ENCODE measurements at places on chromosomes 4 and X.

DNA sequence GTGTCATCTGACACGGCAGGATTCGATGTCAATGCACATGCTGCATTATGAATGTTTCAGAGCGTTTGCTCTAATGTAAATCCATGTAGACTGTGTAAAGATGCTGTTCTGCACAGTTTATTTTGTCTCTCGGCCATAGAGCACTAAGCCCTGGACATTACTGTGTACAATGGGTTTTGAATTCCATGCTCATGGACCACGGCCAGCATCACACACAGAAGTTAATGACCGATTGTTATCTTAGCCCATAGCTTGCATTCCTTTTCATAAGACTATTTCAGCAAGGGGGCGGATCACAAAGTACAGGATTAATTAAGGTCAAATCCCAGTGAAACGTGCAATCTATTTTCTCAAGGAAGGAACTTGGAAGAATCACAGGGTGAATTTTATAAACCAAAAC lies 286.1 kb upstream of the TENM3 start:
- no peak for ATAC-seq

- ATAC-seq = no peak
These were observed 7.5 kb downstream of the SH3KBP1 start for GRCh38 chrX:19879735-19880378.

- ATAC-seq = peak; percentile 13
These were observed 20.1 kb downstream of the ACSL1 start for GRCh38 chr4:184805462-184806228.

DNA sequence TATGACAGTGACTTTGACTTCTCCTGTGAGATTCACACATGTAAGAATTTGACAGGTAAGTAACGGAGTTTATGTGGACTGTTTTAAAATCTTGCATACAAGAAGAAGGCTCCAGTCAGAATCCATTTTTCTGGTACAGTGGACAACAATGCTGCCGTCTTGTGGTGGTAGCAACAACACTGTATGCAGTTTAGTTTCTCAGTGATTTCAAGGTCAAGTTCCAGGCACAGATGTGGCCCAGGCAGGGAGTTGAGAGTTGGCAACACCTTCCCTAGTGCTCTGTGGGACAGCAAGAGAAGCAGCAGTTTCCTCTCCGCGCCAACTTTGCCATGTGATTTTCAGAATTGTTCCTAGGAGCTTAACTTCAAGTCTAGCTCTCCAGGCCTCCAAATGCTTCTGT lies 56.0 kb upstream of the STPG2 start:
- ATAC-seq = no peak

DNA sequence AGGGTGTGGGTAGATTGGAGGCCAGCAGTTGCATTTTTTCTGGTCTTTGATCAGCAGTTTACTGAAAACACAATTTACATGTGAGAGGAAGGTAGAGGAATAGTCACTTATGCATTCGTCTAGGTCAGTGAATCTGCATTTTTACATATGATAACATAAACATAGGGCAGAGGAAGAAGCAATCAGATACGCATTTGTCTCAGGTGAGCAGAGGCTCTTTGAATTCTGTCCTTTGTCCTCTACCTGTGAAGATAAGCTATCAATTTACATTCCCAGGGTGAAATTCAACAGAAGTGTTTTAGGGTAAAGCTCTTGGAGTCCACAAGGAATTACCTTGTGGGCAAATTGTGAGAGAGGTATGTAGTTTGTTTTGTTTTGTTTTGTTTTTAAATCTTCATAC lies 306.5 kb downstream of the MAGEB5 start:
- ATAC-seq = no peak

DNA sequence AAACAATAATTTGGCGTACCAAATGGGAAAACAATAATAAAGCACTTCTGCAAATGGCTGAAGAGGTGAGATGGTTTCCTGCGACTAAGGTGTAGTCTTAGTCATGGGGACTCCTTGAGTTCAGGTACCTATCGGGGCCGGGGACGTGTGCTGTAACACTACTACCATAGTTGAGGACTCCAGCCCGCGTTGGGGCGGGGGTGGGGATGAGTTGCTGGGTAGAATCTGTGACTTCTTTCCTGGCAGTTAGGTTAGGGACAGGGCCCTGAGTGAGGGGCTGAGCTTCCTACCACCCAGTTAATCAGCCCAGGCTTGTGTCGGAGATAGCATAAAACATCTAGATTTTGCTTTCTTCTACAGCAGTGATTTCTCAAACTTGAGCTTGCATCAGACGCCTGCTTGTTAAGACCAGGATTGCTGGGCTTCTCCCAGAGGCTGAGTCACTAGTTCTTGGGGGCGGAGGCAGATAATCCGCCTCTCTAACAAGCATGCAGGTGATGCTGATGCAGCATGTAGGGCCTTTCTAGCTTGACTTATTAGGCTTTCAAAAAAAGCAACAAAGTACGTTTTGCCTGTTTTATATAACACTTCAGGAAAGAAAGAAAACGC lies 30.2 kb downstream of the RBBP7 start:
- no peak for ATAC-seq

DNA sequence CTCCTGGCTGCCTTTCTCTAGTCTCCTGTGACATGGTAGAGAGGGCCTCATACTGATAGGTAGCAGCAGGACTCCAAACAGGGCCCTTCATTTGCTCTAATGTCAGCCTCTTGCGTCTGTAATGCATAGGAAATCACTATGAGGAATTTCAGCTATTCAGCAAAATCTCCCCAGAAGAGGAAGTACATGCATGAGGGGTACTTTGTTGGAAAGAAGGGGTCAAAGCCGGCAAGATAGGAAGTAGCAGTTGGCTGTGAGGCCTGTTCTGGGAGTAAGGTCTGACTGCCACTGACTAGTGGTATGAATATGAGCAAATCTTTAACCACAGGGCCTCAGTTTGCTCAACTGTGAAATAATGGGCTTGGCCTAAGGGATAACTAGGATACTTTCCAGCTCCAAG lies 283.2 kb downstream of the ARHGAP10 start:
- ATAC-seq = no peak

DNA sequence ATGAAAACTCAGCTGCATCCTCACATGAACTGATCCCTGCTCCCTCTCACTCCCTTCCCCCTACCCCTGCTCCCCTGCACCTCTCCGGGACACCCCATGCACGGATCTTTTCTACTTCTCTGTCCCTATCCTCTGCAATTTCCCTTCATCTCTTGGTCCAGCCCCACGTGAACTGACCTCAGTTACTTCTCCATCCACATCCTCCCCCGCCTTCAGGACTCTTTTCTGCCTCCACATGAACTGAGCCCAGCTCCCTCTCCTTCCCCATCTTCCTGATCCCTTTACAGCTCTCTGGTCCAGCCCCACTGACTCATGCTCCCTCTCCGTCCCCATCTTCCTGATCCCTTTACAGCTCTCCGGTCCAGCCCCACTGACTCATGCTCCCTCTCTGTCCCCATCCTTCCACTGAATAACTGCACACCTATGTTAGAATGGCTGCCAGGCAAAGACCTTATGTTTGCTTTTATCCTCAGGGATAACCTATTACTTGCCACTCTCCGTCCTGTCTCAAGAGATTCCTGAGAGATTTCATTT lies 5.6 kb downstream of the CETN2 start:
- no peak for ATAC-seq

GRCh38 chr4:182683661-182684060 lies 233.5 kb downstream of the DCTD start:
- no peak for ATAC-seq

- no peak for ATAC-seq
These were observed 37.5 kb downstream of the PNPLA4 start for GRCh38 chrX:7889680-7890079.

DNA sequence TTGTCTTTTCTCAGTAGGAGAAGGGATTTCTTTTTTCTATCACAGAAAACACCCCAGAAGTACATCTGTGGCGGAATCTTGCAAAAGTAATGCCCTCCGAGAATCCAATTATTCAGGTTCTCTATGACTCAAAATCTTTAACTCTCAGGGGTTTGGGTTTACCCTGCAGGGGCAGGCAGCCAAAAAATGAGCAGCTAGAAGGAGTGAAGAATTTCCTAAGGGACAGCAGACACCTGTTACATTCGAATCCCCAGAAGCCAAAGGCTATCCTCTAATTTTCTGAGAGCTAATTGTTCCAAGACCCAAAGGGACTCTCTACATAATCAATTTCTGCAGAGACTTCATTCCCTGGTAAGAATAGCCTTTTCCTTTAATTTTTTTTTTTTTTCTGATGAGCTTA lies 27.5 kb upstream of the CBR4 start:
- ATAC-seq = no peak

GRCh38 chr4:80172203-80172602 lies 25.1 kb upstream of the PRDM8 start:
- peak; percentile 56 for ATAC-seq

Measured in activated CD4-positive, CD25-positive, alpha-beta regulatory T cell treated with anti-CD3 and anti-CD28 coated beads, Interleukin-2, amount 50 U/mL, for 24 hours (primary cell).